ENCODE measurements at places on chromosomes 7 and 10.

DNA sequence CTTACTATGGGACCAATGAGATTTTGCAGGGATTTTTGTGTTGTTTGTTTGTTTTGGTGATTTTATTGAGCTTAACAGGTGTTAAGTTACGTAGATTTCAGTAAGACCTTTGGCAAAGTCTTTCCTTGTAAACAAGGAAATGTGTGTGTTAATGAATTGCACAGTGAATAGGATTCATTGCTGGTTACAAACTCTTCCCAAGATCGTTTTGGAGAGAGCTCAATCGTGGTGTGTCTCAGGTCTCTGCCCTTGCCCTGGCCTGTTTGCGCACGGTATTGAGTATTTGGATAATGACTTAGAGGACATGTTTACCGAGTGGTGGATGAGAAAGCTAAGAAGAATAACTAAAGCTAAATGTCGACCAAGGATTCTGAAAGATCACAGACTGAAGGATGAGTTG, 41.9 kb downstream of the PRPF18 start:
- DNase-seq = no peak

DNA sequence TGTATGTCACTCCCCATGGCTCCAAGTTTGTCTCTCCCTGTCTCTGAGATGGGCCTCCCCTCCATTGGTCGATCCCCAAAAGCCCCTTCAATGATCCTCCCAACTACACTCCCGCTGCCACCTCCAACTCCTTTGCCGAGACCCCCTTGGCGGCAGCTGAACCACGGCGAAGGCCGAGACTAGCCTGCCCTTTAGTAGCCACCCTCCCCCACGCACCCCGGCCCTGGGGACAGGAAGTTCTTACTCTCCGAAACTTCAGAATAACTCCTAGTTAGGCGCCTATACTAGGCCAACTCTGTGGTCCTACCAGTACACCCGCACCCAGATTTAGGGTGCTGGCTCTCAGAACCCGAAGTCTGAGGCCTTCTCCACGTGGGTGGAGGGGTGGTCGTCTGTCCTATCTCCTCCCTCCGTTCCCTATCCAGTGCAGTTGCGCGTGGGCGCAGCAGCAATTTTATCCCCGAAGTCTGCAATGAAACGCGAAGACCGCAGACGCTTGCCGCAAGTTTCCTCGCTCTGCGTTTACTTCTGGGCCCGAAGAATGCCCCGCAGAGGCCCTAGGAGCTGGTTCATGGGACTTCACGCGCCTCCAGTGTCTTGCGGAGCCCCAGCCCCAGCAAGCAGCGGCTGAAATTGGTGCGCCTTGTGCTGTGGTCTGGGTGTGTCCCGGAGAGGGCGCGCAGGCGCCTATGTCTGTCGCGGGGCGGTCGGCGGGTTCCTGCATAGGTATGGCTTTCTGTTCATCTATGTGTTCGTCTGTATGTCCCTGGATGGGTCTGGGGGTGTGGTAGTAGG, 82.6 kb upstream of the SLF2 start:
- DNase-seq = no peak

DNA sequence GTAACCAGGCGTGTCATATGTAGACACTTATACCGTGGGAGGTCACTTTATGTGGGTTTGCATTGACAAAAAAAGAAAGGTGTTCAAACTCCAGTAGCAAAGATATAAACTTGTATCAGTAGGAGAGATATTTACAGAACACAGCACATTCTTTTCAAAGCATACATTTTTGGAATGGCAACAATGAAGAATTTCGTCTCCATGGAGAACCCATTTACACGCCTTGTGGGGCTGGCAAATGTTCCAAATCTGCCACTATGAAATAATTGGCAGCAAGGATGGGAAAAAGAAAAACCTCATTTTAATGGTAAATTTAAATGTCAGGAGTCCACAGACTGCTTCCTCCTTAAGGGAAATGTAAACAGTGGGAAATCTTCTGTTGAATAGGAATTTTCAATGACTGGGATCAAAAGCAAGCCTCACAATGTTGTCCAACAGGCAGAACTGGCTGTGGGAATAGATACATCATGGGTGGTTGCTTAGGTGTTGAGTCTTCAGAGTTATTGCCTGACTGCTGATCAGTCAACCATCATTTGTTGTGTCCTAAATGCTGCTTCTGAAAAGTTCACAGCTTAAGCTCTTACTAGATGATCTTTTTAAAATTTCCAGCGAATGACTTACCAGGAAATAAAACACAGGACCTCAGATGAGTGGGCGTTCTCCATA, 256.6 kb upstream of the SEMA3C start:
- DNase-seq = no peak

DNA sequence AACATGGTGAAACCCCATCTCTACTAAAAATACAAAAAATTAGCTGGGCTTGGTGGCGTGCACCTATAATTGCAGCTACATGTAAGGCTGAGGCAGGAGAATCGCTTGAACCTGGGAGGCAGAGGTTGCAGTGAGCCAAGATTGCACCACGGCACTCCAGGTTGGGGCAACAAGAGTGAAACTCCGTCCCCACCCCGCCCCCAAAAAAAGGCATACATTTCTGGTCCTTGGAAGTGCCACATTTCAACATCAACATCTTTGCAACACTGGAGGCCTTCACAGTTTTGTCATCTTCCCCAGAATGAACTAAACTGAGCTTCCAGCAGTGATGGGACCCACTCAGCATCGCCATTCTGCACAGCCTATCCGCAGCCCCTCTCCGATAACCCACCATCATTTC, 36.6 kb downstream of the FAM53B start:
- DNase-seq = no peak

DNA sequence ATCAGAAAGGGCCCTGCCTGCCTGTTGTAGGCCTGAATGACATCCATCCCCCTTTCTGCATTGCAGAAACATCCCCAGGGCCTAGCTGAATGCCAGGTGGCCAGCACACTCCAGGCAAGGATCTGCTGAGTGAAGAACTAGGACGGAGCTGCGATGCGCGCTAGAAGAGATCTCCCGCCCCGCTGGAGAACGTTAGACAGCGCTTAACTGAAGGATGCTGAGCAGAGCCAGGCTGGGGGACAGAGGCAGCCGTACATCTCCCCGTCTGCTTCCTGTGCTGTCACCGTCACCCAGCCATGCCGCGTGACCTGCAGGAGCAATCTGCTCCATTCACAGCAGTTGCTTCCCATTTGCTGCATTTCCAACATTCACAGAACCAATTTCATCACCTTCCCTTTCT, 73.3 kb downstream of the FAM53B start:
- no peak for DNase-seq

DNA sequence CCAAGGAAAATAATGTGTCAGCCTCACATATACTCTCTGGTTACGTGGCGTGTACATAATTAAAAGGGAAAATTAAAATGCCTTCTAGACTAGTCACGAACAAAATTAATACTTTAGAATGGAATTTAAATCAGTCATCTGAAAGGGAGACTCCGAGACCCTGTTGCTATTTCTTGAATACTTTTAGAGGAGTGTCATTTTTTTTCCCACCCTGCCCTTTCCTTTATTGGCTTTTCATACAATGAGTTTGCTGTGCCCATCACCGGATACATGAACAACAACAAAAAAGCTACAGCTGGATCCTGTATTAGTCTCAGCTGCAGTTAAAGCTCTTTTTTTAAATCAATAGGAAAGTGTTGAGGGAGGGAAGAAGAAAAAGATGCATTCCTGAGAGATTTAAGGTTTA, 20.1 kb downstream of the CYTH3 start:
- no peak for DNase-seq

DNA sequence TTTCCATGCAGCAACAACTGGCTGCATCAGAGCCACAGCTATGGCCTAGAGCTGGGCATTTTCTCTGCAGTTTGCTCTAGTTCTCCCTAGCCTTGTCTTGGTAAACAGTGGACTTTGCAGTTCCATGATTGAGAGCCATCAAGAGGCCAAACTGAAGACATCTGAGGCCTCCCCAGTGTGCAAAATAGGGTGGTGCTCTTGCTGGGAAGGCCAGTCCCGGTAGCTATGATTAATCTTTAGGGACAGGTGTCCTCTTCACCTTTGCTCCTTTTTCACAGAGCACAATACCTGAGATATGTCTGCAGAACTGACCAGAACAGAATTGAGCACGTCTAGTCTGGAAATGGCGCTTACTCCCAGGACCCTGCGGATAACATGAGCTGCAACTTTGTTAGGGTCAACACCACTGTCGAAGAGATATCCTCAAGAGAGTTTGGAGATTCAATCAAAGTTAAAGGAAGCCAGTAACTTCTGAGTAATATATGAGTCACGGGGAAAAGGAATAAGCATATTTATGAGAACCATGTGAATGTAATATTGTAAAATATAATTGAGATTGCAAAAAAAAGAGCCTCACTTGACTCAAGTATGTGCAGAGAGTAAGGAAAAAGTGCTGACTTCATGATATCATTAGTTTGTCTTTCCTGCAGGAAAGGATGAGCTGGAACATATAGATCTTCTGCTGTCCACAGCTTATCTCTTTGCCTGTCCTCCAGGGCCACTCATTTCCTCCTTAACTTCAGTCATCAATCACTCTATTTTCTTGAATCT, 76.7 kb downstream of the ANK3 start:
- DNase-seq = no peak

- no peak for DNase-seq
These were observed 61.3 kb upstream of the TNRC18 start for GRCh38 chr7:5484921-5485320.

GRCh38 chr7:82345886-82346285, 97.7 kb downstream of the CACNA2D1 start:
- DNase-seq = no peak

DNA sequence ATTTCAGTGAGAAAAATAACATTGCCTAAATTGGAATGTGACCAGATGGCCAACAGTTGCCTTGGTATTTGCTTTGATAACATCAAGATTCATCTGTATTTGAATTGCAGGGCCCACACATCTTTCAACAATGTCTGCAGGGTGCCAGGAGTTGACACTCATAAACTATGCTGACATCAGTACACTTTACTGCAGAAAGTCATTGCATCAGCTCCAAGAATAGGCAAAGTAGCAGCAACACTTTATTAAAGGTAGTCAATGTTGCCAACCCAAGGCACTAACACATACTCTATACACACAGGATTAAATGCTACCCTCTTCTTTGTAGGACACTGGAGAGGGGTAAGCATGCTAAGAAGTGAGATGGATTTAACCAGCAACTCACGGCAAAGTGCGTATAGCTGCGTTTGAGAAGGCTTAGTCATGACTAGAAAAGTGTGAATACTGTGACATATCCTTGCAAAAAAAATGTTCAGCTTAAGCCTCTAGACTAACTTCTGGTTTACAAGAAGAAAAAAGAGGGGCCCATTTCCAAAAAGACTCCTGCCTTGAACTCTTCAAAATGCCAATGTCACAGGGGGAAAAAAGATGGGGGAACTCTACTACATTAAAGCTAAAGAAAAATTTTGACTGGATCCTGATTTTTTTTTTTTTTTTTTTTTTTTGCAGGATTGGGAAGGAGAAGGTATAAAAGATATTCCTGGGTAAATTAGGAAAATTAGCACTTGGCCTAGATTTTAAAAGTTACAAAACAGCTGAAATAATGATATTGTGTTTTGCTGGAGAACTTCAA, 2.2 kb downstream of the BBIP1 start:
- DNase-seq = no peak

- no peak for DNase-seq
These were observed 130.9 kb upstream of the CDK6 start for GRCh38 chr7:92967238-92967637.

- DNase-seq = no peak
These were observed 371.1 kb upstream of the NFE2L3 start for GRCh38 chr7:25780904-25781303.

DNA sequence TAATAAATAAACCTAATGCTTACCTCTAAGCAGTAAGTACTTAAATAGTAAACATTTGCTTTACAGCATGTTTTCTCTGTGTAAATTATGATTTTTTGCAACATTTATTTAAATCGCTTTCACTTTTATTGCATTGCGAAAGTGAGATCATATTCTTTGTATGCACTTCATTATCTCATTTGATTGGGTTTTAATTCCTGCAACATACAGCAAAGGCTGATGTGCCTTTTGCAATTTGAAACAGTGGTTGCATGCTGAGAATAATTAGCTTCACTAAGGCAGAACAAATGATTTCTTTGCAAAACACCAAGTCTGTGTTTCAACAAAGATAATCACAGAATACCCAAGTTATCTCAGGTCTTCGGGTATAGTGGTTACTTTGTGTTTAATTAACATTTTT, 16.3 kb upstream of the THSD7A start:
- no peak for DNase-seq

- no peak for DNase-seq
These were observed 116.8 kb downstream of the PARD3 start for GRCh38 chr10:34698248-34698831.

DNA sequence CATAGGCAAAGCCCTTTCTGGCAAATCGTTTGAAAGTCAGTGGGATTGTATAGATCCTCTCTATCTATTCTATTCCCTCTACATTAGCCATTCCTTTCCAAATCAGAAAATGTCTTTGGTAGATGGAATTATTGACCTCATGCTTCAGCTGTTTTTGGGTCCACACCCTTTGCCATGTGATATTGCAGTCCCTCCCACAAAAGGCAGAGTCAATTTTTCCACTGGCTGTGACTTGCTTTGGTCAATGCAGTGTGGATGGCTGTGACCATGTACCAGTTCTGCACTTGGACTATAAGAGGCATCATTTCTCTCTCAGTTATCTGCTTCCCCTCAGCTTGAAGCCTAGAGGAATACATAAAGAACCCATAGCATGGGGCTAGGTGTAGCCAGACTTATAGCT, 332.9 kb downstream of the PTEN start:
- no peak for DNase-seq

- no peak for DNase-seq
These were observed 10.9 kb upstream of the DUSP5 start for GRCh38 chr10:110486680-110487410.
